Effector memory CD8-positive, alpha-beta T cell (primary cell): ENCODE measurements at places on chromosomes 12 and 14.

- no peaks in the 10 kb centered on the region for H3K4me1 ChIP-seq
- no peaks in the 10 kb centered on the region for H3K36me3 ChIP-seq
- peaks cover 29% of the 10 kb centered on the region for H3K27me3 ChIP-seq
- no peak for DNase-seq
These were observed 236.1 kb downstream of the ADGRD1 start for GRCh38 chr12:131189781-131190180.

GRCh38 chr12:88057994-88058718 is 29.0 kb upstream of the C12orf50 start:
- DNase-seq: no peak
- H3K27me3 ChIP-seq: no peaks in the 10 kb centered on the region
- peak overlapping the region; percentile 2 for H3K27ac ChIP-seq
- peaks cover 32% of the 10 kb centered on the region for H3K36me3 ChIP-seq
- no peak overlapping the region for H3K4me3 ChIP-seq

- H3K27ac ChIP-seq: no peak overlapping the region
- H3K4me1 ChIP-seq: no peaks in the 10 kb centered on the region
- no peak for DNase-seq
- peaks cover 27% of the 10 kb centered on the region for H3K36me3 ChIP-seq
- H3K27me3 ChIP-seq: no peaks in the 10 kb centered on the region
These were observed 55.2 kb downstream of the ERO1A start for GRCh38 chr14:52640137-52640536.

GRCh38 chr12:105933671-105934665 is 204.8 kb downstream of the NUAK1 start:
- H3K27me3 ChIP-seq: no peaks in the 10 kb centered on the region
- H3K27ac ChIP-seq: no peak overlapping the region
- DNase-seq: no peak
- H3K4me1 ChIP-seq: peaks cover 8% of the 10 kb centered on the region

DNA sequence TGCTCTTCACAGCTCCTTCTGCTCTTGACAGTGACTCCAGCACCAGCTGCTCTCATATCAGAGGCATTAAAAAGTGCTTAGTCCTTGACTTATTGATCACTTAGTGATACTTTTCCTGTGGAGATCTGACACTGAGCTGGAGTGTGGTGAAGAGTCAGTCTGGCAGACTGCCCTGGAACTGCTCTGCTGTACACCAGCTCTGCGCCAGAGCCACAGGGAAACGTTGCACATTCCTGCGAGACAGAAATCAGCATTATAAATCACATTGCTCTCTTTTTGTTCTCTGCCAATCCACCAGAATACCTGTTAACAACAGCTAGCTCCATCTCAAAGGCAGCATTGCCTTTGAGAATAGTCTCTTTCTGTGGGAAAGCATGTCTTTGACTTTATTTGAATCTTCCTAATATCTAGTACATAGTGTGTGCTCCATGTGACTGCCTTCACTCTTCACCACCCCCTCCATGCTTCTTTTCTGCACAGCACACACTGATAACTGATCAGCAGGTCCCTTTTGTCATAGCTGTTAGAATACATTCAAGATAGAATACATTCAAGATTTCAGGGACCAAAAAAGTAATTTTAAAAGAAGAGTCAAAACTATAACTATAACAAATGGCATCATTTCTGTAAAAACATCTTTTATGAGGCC is 48.2 kb upstream of the VSX2 start:
- no peak overlapping the region for H3K4me3 ChIP-seq
- H3K4me1 ChIP-seq: no peaks in the 10 kb centered on the region
- no peak overlapping the region for H3K27ac ChIP-seq
- no peaks in the 10 kb centered on the region for H3K27me3 ChIP-seq

DNA sequence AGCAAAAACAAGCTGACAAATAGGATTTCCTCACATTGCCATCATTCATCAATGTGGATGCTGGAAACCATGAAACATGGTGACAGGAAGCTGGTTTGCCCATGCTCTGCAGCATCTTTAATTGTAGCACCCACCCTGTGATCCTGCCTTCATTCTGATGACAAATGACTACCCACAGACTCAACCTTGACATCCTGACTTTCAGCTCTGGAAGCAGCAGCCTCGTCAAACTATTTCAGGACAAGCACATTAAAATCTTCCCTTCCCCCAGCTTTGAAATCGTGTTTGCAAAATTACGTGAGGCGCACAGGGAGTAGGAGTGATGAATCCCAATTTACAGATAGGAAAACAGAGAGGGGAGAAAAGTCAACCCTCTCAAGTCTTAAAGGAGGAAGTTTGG is 285.5 kb downstream of the GLT1D1 start:
- DNase-seq: no peak
- no peak overlapping the region for H3K27ac ChIP-seq
- H3K36me3 ChIP-seq: no peaks in the 10 kb centered on the region
